ENCODE measurements at places on chromosomes 7 and 10. TPM values are rescaled to one million over a fixed set of nuclear protein-coding genes. Genes with fewer than 3 reads are reported as not detected.

Gene PLEKHA1
- total RNA-seq: 41.9 TPM

DNA sequence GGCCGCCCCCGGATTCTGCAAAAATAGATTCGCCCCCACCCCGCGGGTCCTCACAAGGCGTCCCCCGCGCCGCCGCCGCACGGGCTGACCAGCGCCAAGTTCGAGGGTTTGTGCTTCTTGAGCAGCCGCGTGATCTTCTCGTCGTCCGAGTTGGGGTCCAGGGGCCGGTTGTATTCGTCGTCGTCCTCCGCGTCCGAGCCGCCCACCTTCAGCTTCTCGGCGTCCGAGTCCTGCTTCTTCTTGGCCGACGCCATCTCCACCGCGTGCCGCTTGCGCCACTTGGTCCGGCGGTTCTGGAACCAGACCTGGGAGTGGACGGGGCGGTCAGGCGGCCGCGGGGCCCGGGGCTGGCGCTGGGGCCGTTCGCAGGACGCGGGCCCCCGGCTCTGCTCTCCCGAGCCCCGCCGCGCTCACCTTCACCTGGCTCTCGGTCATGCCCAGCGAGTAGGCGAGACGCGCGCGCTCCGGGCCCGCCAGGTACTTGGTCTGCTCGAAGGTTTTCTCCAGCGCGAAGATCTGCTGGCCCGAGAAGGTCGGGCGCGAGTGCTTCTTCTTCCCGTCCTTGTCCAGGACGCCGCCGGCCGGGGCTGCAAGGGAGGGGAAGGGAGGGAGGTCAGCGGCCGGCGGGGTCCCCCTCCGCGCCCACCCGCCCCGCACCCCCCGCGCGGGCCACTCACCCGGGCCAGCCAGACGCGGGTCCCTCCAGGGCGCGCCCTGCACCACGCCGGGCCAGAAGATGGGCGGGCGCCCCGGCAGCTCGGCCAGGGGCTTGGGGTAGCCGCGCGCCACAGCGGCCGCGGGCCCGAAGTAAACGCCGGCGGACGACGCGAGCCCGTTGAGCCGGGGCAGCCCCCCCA, 853 bp downstream of the NKX6-2 start:
- DNase-seq: no peak

Gene TUBB8
- 0.78 TPM for total RNA-seq

Gene LRMDA
- total RNA-seq: 23.1 TPM

Gene LOXL4
- total RNA-seq: 3.0 TPM

DNA sequence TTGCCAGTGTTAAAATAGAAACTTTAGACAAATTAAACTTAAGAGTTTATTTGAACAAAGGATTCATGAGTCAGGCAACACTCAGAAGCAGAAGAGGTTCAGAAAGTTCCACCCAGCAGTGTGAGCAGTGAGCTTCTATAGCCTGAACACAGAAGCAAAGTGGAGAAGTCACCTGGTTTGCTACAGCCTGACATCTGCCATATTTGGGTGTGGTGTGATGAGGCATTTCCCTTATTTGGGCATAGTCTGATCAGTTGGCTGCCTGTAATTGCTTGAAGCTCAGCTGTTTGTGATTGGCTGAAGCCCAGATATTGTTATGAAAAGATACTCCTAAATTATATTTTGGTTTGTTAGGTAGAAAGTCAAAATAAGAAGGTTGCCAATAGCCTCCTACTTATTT, 39.1 kb downstream of the VWC2 start:
- DNase-seq: no peak

DNA sequence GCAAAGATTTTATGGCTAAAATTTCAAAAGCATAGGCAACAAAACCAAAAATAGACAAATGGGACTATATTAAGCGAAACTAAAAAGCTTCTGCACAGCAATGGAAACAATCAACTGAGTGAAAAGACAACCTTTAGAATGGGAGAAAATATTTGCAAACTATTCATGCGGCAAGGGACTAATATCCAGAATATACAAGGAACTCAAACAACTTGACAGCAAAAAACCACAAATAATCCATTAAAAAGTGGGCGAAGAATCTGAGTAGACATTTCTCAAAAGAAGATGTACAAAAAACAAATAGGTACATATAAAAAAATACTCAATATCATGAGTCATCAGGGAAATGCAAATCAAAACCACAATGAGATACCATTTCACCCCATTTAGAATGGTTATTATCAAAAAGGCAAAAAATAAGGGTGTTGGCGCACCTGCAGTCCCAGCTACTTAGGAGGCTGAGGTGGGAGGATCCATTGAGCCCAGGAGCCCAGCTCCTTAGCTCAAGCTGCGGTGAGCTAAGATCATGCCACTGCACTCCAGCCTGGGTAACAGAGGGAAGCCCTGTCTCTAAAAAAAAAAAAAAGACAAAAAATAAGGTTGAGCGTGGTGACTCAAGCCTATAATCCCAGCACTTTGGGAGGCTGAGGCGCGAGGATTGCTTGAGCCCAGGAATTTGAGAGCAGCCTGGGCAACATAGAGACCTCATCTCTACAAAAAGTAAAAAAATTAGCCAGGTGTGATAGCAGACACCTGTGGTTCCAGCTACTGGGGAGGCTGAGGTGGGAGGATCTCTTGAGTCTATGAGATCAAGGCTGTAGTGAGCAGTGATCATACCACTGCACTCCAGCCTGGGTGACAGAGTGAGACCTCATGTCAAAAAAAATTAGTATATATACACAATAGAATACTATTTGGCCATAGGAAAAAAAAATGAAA, 4.2 kb upstream of the CCM2 start:
- DNase-seq: no peak

- DNase-seq: no peak
Observed at GRCh38 chr10:45581216-45581549, 91.4 kb downstream of the ZFAND4 start.

Gene IFIT2
- 4.0 TPM for total RNA-seq

GRCh38 chr10:104029521-104029860, 56.2 kb downstream of the COL17A1 start:
- no peak for DNase-seq

GRCh38 chr7:100130608-100131453, 4.1 kb downstream of the MBLAC1 start:
- peak; percentile 81 for DNase-seq

Gene MET
- total RNA-seq: 54.1 TPM

DNA sequence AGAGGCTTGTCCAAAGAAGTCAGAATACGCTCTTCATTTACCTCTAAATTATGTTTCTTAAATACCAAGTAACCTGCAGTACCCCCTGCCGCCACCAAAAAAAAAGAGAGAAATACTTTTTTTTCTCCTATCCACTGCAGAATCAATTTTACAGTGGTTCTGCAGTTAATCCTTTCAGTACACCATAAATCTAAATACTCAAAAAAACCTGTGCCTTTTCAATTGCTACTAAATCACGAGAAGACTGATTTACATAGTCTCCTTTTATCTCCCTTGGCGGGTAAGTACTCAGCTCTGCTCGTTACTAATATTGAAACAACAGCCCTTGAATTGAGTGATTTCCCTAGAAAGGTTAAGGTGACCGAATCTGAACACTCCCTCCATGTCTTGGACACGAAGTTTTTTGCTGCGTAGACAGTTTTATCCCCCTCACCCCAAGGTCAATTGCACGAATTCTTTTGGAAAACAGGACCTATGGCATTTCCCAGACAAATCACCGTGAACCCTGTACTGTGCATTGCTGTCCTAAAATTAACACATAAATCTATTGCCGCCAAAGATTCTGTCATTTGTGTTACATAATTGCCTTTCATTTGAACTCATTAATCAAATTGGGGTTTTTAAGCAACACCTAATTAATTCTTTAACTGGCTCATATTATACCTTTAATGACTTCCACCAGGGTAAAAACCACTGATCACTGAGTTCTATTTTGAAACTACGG, 512 bp upstream of the VIM start:
- DNase-seq: no peak

Gene HABP2
- 0.23 TPM for total RNA-seq

DNA sequence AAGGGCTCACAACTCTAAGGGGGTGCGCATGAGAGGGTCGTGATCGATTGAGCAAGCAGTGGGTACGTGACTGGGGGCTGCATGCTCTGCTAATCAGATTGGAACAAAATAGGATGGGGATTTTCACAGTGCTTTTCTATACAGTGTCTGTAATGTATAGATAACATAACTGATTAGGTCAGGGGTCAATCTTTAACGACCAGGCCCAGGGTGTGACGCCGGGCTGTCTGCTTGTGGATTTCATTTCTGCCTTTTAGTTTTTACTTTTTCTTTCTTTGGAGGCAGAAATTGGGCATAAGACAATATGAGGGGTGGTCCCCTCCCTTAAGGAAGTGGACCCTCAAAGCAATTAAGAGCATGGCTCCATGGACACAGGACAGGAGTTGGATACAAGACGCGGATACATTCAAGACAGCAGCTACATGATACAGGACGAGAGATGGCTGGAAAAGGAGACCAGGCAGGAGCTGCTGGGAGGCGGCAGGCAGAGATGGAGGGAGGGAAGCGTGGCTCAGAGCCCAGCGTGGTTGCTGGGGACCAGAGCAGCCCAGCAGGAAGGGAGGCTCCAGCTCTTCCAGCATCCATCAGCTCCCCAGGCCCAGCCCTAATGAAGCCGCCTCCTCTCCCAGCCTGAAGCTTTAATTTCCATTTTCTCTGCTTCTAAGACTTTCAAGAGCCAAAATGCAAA, 31.6 kb downstream of the GSDME start:
- DNase-seq: no peak

DNA sequence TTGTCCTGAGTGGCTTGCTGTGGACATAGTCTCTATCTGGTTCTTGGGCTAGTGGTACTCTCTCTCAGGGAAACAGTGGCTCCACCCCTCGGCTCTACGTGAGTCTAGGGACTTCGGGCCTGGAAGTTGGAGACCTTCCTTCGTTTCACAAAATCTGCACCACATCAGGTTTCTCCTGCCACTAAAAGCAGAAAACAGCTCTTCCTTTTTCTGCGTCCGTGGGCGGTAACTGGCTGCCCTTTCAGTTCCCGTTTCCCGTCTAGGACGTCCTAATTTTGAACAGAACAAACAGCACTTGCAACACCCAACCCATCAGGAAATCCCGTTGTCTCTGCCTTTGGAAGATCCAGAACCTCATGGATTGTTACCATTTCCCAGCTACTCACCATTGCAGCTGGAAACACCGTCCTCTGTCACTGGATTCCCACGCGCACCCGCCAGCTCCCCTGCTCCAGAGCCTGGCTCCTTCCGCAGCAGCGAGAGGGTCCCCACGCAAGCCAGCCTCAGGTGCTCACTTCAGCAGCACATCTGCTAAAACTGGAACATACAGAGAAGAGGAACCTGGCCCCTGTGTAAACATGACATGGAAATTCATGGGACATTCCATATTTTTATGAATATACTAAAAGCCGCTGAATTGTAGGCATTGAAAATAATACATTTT, 311.4 kb upstream of the AKR1E2 start:
- DNase-seq: peak; percentile 52

- no peak for DNase-seq
Observed at GRCh38 chr7:135741905-135742304, 6.7 kb downstream of the FAM180A start.

- no peak for DNase-seq
Observed at GRCh38 chr10:53624722-53625121, 852.1 kb upstream of the MBL2 start.

GRCh38 chr7:138465046-138465445, 5.0 kb downstream of the TRIM24 start:
- no peak for DNase-seq

DNA sequence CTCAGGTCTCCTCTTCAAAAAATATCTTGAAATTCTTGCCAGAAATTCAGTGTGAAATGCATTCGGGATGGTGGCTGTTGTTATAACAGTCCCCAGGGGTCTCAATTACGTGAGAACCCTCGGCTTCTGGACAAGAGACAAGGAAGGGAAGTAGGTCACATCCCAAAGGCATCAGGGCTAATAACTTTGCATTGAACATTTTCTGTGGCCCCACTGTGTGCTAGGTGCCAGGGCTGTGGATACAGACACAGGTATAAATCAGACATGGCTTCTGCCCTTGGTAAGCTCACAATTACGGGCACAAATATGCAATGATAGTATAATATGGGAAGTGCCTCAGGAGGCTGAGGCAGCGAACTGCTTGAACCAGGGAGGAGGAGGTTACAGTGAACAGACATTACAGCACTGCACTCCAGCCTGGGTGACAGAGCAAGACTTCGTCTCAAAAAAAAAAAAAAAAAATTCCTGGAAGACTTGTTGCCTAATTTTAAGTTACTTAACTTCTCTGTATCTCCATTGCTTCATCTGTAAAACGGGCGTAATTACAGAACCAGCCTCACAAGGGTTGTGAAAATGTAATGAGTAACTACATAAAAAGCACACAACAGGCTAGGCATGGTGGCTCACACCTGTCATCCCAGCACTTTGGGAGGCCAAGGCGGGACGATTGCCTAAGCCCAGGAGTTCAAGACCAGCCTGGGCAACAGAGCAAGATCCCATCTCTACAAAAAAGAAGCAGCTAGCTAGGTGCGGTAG, 2.5 kb upstream of the RHBDD2 start:
- DNase-seq: no peak

GRCh38 chr10:3010816-3011460, 56.4 kb upstream of the PFKP start:
- no peak for DNase-seq

DNA sequence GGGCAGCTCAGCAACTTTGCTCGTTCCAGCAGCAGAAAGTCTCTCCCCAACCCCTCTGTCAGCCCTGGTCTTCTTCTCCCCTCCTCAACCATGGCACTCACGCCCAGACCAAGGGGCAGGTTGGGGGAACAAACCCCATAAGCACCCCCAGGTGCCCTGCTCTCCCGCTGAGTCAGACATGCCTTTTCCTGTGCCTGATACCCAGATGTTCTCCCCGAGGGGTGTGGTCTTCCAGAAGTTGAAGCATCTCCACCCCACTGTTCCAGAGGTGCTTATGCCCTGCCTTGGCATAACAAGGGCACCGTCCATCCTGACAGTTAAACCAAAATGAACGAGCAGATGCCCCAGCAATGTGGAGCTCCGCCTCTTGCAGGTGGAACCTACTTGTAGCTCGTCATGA, 67.1 kb downstream of the C10orf143 start:
- DNase-seq: no peak

Gene OSBPL3
- 49.7 TPM for total RNA-seq

DNA sequence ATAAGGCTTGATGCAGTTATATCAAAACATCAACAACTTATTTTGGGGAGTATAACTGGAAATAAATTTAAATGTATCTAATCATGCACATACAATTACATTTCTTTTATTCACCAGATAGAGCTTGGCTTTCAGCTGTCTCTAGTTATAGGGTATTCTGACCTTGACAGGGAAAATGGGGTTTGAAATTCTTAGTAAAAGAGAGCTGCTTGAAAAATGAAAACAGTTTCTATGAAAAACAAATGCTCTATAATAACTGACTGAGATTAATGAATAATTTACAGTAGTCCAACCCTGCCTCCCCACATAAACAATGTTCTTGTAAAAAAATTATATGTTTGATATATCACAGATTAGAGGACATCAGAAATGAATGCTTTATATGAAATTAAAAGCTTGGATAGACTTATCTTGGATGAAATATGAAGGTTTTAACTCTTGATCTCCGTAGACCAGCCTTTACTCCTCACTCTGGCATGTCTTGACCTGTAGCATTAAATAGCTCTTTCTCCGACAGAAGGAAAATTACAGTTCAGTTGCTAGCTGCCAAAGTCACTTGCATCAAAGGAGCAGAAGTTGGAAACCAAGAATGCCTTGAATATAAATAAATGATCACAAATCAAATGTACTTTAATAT, 32.1 kb downstream of the VWC2 start:
- no peak for DNase-seq

- DNase-seq: no peak
Observed at GRCh38 chr10:43640603-43641002, 8.1 kb downstream of the ZNF32 start.

GRCh38 chr7:31729195-31729804, 42.3 kb downstream of the PPP1R17 start:
- DNase-seq: no peak

Gene GPC2
- 5.1 TPM for total RNA-seq

GRCh38 chr7:26265499-26266075, 26.1 kb upstream of the SNX10 start:
- no peak for DNase-seq

Data from ureter (tissue), 1 donor.